ENCODE measurements at places on chromosomes 1 and 21. TPM values are rescaled to one million over a fixed set of nuclear protein-coding genes. Genes with fewer than 3 reads are reported as not detected.
A peak's percentile ranks its signal among the peaks of the same experiment; 100 is the strongest.

The SMG5 gene
- 146 TPM for total RNA-seq

DNA sequence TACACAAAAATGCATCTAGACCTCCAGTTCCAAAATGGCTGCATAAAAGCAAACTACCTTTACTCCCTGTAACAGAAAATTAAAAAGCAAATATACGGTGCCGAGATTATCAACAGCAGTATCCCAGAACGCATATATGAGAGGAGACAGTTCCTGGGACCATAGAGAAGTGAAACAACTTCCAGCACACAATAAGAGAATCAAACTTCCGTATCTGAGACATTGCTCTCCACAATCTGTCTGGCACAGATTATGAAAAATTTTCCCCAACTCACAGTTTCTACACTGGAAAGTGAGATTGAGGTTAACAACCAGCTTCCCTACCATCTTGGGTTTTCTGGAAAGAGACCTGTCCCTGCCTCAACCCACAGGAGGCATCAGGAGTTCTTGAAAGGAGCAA lies 47.2 kb upstream of the ST6GALNAC3 start:
- no peak for DNase-seq
- no peak overlapping the region for H3K4me3 ChIP-seq
- no peaks in the 10 kb centered on the region for H3K27me3 ChIP-seq
- 0 out of 2 replicates have a peak, but pooled peaks cover 5% of the 10 kb centered on the region for H3K4me1 ChIP-seq
- no peak overlapping the region for H3K27ac ChIP-seq
- H3K36me3 ChIP-seq: no peaks in the 10 kb centered on the region

The OR2L2 gene
- total RNA-seq: 0.16 TPM

DNA sequence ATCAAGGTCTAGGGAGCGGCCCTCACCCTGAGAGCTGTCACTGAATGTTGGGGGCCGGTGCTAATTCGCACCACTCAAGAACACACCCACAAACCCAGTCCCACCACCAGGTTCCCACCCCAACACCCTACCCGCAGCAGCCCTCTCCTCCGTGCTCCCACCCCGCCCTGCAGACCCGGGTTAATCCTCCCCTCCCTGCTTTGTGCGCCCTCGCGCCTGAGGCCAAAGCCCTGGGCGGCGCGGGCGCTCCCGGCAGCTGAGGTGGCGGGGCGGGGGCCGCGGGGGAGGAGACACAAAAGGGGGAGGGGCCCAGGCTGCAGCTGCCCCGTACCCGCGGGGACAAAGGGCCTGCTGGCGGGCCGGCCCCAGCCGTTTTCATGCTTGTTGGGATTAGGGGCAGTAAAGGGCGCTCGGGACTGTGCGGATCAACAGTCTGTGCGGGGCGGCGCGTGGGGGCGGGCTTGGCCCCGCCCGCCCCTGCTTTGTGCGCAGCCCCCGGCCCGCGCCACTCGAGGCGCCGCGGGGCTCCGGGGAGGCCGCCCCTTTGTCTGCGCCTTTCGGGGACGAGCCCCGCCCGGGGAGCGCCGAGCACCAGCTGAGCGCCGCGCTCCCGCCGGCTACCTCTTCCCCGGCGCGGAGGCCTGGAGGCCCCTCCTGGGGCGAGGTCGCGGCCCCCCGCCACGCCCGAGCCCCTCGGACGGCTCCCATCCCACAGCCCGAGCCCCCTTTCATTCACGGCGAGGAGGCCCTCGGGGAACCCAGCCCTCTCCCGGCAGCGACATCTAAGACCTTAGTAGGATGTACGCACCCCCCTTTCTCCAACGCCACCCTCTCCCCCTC lies 10.9 kb downstream of the C1orf216 start:
- no peaks in the 10 kb centered on the region for H3K4me1 ChIP-seq
- H3K36me3 ChIP-seq: no peaks in the 10 kb centered on the region
- DNase-seq: peak; percentile 68
- H3K27ac ChIP-seq: peak overlapping the region; percentile 45

DNA sequence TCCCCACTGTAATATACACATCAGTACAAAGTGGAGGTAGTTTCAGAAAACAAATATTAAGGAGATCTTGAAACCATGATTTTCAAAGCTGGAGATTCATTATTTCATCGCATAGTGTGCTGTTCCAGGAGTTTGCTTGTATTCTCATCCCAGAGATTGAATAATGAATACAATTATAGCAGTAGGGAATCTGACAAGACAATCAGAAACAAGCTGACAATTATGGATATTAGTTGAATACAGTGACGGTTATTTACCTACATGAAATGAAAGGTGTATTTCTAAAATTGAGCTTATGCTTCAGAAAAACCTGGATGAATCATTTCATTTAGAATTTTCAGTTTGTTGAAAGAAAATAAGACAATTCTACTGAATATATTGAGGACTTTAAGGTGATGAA lies 2119.0 kb downstream of the MRPL39 start:
- H3K27me3 ChIP-seq: no peaks in the 10 kb centered on the region
- H3K36me3 ChIP-seq: no peaks in the 10 kb centered on the region
- H3K4me1 ChIP-seq: no peaks in the 10 kb centered on the region
- no peak overlapping the region for H3K4me3 ChIP-seq

- H3K36me3 ChIP-seq: no peaks in the 10 kb centered on the region
- H3K4me1 ChIP-seq: no peaks in the 10 kb centered on the region
- DNase-seq: no peak
- H3K27me3 ChIP-seq: no peaks in the 10 kb centered on the region
These were observed 235.4 kb downstream of the CENPF start for GRCh38 chr1:214838351-214838750.

- H3K4me1 ChIP-seq: no peaks in the 10 kb centered on the region
- no peak for DNase-seq
- H3K27me3 ChIP-seq: no peaks in the 10 kb centered on the region
- H3K4me3 ChIP-seq: no peak overlapping the region
- H3K36me3 ChIP-seq: no peaks in the 10 kb centered on the region
- H3K27ac ChIP-seq: no peak overlapping the region
These were observed 30.7 kb upstream of the RRP15 start for GRCh38 chr1:218254296-218254946.

The SIM2 gene
- total RNA-seq: 11.5 TPM

DNA sequence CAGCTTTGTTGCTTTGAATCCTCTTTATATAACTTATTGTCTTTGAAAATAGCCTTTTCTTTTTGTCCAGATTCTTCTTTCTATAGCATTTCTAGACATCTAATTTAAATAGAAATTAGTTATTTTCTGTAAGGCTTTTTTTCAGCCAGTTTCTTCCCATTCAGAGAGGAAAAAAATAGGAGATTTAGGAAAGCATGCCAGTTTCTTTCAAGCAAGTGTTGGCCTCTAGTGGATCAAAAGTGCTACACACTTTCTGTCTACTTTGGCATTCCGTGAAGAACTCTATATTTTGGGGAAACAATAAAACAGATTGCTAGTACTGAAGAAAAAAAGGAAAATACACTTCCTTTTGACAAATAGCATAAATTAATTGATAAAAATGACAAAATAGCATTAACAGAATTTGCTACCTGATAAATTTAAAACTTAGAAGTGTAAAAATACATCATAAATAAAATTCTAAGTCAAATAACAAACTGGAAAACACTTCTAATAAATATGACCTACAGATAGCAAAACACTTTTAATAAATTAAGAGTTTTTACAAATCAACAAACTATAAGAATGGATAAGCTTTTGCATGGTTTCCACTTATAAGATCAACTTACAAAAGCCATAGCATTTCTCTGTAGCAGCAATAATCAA lies 13.1 kb upstream of the EXO1 start:
- DNase-seq: peak; percentile 23
- H3K27ac ChIP-seq: no peak overlapping the region
- no peaks in the 10 kb centered on the region for H3K4me1 ChIP-seq
- H3K36me3 ChIP-seq: no peaks in the 10 kb centered on the region

DNA sequence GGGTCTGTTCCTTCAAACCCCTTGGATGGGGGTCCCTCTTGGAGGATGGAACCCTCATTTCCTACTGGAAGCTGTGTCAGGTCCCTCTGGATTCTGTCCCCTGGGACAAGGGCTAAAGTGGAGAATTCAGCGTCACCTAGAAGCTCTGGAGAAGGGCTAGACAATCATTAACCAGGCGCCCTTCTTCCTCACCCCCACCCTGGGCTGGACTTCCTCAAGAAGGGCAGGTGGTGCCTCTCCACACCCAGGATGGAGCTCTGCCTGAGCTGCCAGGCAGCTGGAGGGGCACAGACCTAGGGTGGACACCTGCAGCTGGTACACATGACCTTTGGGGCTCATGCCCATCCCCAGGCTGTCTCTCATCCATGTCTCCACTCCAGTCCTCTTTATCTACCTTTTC lies 3.6 kb downstream of the CELF3 start:
- no peak overlapping the region for H3K4me3 ChIP-seq
- H3K27me3 ChIP-seq: no peaks in the 10 kb centered on the region
- DNase-seq: peak; percentile 72
- no peaks in the 10 kb centered on the region for H3K36me3 ChIP-seq
- no peak overlapping the region for H3K27ac ChIP-seq
- peaks cover 19% of the 10 kb centered on the region for H3K4me1 ChIP-seq

The MCOLN3 gene
- total RNA-seq: 2.5 TPM

The ATP8B2 gene
- 10.5 TPM for total RNA-seq

GRCh38 chr1:6302568-6302967 lies 41.7 kb upstream of the GPR153 start:
- H3K27ac ChIP-seq: no peak overlapping the region
- H3K4me3 ChIP-seq: no peak overlapping the region
- DNase-seq: no peak
- no peaks in the 10 kb centered on the region for H3K4me1 ChIP-seq
- no peaks in the 10 kb centered on the region for H3K27me3 ChIP-seq

The SERTAD4 gene
- 3.6 TPM for total RNA-seq

Data from Caco-2 (cell line).